Endothelial cell (in vitro differentiated cells): ENCODE measurements at places on chromosomes 3 and 15. TPM values are rescaled to one million over a fixed set of nuclear protein-coding genes. Genes with fewer than 3 reads are reported as not detected.

GRCh38 chr3:172365028-172365567 is 83.2 kb downstream of the GHSR start:
- DNase-seq, result no peak

GRCh38 chr3:170816341-170816740 is 53.7 kb downstream of the RPL22L1 start:
- no peak for DNase-seq

DNA sequence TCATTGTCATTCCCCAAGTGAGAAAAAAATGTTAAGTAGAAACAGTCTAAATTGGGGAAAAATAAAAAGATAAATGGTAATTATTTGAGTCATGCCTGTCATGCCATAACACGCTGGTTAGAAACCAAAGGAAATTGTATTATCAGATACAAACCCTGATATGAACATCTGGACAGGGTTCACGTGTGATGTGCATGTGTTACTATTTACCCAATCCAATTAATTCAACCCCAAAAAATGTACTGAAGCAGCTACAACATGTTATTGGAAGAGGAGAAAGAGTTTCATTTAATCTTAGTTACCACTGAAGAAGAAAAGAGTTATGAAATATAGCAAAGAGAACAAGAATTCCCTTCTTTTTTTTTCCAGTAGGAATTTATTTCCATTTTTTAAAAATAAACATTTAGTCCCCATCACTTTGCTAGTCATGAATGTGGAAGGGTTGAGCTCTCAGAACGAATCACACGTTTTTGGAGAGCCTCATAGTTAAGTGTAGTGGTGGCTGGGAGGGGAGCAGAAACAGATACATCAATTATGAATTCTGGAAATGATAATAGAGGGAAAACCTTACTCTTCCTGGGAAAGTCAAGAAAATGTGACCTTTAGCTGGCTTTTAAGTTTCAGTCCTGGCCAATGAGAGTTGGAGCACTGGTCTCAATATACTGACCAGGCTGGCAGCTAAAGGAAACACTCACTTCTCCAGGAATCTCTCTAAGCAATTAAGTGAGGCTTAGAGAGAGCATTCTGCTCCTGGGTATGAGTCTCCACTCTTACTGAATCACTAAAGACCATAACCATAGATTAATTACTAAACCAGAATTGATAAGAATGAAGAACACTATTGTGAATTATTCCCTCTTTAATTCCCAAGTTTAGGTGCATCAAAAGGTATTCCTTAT is 796.5 kb downstream of the GRM7 start:
- DNase-seq, result no peak

- no peak for DNase-seq
Measured at GRCh38 chr3:133928136-133928893, 32.6 kb upstream of the RAB6B start.

DNA sequence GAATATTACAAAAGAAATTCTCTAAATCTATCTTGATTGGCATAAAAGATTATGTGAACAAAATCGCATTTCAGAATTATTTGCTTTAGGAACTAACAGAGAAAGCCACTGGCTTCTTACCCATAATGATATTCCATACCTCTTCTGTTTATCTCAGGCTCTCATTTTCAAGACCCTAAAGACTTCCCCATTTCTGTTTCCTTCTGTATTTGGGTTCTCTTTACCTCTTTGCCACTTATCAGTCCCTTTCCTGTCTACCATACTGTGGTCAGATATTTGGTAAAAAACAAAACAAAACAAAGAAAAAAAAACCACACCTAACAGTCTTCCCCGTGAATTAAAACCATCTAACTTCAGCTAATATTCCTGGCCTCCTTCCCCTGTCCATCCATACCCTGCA is 108.5 kb downstream of the LRRC28 start:
- DNase-seq, result no peak

DNA sequence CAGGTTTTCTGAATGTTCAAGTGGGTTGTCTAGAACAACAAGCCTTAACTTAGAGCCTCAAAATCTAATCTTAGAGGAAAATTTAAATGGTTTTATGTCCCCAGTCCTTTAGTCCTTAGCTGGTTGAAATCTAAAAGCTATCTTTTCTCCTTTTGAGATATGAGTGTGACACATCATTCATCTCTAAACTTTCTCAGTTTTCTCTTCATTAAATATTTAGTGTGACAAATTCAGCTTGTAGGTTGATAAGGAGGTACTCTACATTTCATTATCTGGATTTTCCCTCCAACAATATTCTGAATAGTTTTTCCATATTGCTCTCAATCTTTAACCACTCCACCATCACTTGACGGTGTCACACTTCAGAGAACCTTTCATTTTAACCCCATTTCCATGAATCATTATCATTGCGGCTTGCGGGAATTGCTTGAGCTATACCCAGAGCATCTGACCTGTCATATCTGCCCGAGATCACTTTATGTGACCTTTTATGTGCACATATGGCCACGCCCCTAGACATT is 16.1 kb upstream of the ATP8B4 start:
- DNase-seq, result no peak

Gene GRK7
- total RNA-seq, result 0.10 TPM

Gene CLSTN2
- total RNA-seq, result 0.74 TPM
